Stimulated activated CD4-positive, alpha-beta T cell treated with anti-CD3 and anti-CD28 coated beads, Interleukin-15, amount 100 ng/mL, for 1 hour (primary cell): ENCODE measurements at places on chromosomes 5 and 9.

DNA sequence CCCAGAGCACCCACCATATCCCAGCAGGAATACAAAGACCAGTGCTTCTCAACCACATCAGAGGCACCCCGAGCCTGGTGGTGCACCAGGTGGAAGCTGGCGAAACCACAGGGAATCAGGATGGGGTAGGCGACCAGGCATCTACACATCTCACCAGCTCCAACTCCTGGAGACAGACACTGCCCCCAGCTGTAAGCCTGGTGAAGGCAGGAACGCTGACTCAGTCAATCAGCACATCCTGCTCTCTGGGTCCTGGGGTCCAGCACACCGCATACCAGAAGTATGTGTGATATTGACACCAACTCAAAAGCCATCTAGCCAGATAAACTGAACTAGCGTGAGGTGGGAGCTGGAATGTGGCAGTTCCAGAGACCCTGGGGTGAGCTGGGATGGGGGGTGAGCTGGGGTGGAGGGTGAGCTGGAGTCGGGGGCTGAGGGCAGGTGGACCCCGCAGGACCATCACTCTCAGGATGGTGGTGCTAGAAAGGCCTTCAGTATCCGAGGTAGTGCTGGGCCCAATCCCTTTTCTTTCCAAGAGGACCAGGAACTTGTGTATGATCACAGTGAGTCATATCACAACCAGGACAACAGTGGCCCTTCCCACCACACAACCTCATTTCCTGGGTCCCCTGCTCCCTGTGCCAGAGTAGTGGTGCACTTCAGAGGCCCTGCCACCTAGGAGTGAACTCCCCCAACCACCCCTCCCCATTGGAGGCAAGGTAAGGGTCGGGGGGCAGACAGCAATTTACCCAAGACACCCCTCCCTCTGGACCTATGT, 2.5 kb downstream of the DBN1 start:
- DNase-seq, result no peak

DNA sequence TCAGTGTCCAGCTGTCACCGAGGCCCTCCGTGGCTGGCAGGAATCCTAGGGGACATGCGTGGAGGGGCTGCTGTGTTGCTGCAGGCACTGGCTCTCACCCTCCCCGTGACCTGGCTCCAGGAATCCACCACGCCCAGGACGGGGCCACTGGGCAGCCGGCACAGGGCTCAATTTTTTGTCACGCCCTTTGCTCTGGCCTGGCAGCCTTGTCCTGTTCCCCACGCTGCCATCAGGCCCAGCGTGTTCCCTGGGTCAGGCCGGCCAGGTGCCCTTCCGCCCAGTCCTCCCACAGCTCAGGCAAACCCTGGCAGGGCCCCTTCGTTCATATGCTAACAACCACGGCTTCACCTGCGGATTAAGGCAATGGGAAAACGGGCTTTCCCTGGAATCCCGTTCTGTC, 37.3 kb downstream of the PROP1 start:
- DNase-seq, result no peak

- no peak for DNase-seq
Observed at GRCh38 chr5:150121448-150122157, 34.0 kb downstream of the PDGFRB start.

DNA sequence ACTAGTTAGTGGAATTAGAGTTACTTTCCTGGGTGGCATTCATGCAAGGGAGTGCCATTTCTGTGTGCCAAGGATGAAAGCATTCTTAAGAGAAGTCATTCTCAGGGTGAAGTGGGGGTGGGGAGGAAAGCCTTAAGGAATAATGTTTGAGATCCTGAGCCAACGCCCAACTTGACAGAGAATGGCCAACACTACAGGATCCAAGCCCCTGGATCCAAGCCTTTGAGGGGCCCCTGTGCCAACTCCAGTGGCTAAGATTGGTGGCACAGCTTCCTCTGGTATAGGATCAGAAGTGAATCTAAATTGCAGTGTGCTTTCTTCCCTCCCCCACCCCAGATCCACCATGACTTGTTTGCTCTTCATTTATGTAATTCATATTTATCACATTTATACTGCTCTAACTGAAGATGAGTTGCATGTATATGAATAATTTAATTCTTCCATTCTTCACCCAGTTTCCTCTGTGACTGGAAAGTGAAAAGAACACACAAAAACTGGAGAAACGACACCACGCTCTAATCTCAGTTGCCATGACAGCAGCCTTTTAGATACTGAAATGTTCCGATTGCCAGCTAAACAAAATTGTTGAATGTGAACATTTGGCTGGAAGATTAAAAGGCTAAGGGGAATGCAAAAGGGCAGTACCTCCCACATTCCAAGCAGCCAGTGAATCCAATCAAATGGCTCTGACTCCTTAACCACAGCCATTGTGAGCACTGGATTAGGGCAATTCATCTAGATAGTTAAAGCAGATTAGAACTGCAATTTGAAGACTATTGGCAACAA, 4.5 kb downstream of the ZNF608 start:
- no peak for DNase-seq

DNA sequence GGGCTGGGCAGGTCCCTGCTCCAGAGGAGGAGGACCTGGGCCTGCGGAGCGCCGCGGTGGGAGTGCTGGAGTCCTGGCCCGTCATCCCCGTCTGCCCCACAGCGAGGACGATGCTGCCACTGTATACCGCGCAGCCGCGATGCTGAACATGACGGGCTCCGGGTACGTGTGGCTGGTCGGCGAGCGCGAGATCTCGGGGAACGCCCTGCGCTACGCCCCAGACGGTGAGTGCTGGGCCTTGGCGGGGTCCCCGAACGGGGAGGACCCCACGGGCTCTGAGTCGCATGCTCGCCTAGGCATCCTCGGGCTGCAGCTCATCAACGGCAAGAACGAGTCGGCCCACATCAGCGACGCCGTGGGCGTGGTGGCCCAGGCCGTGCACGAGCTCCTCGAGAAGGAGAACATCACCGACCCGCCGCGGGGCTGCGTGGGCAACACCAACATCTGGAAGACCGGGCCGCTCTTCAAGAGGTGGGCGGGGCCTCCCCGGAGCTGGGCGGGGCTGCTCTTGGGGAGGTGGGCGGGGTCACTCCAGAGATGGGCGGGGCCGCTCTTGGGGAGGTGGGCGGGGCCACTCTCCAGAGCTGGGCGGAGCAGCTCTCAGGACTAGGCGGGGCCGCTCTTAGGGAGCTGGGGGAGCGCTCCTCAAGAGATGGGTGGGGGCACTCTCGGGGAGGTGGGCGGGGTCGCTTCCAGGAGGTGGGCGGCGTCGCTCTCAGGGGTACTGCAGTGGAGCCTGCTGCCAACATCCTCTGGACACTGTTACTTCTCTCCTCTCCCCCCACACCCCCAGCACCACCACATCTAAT, 13.1 kb downstream of the LRRC26 start:
- DNase-seq, result peak; percentile 52

DNA sequence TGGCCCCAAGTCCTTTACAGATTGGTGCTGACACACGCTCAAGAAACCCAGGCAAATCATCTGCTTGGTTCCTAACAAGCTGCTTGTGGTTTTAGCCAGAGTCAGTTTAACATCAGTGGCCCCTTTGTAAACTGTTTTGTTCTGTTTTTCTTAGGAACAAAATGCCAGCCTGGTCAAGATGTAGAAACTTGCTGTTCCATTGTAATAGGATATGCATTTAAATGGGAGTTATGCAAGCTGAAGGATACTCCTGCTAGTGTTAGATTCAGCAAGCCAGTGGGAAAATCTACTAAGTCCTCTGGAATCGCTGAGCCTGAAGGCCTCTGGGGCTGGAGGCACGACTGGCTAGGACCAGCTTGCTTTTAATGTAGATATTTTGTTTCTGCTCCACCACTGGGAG, 391.1 kb downstream of the TLE4 start:
- DNase-seq, result no peak

- no peak for DNase-seq
Observed at GRCh38 chr9:4510546-4511322, 20.5 kb downstream of the SLC1A1 start.

- DNase-seq, result no peak
Observed at GRCh38 chr5:55680353-55680752, 31.8 kb downstream of the SLC38A9 start.

- DNase-seq, result peak; percentile 28
Observed at GRCh38 chr5:75049456-75050351, 2.7 kb downstream of the GCNT4 start.

DNA sequence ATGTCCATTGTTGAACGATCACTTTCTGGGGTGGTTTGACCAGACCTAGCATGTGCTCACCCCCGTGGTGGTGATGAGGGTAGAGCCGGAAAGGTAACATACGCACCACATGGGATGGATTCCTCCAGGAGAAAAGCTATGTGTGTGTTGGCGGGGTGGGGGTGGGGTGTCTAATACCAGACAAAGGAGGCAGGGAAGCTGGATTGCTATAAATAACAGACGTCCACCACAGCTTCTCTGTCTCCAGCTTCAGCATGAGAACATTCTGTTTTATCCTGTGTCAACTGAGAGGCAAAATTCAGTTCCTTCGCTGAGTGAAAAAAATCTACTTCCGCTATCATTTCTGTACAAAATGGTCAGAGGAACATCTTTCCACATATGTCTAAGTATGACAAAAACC, 151.0 kb downstream of the PCSK1 start:
- no peak for DNase-seq

- no peak for DNase-seq
Observed at GRCh38 chr9:14250794-14251153, 63.2 kb downstream of the NFIB start.

- DNase-seq, result no peak
Observed at GRCh38 chr5:64859881-64860280, 91.2 kb downstream of the CWC27 start.

DNA sequence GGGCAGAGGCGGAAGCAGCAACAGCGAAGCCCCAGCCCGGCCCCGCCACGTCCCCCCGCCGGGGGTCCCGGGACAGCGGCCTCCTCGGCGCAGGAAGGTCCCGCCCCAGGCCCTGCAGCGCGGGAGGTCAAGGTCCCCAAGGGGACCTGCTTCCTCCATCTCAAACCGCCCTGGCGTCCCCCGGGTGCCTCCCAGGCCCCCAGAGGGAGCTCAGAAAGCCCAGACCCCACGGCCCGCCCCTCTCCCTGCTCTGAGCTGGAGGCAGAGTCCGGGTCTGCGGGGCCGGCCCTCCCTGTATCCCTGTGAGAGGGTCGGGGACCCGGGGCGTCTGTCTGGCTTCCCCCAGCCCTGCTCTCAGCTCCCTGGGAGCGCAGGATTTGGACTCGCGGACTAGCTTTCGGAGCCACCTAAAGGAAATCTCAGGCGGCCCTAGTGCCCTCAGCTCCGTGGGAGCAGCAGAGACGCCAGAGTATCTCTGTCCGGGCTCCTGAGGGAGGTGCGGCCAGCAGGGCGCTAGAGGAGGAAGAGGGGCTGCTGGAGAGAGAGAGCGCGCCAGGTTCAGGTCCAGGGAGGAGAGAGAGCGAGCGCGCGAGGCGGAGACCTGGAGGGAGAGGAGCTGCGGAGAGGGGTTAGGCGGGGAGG, 30.7 kb downstream of the EXOC3 start:
- no peak for DNase-seq

GRCh38 chr5:117455236-117456233, 880.9 kb upstream of the SEMA6A start:
- DNase-seq, result no peak

GRCh38 chr5:124997186-124997893, 250.9 kb upstream of the ZNF608 start:
- DNase-seq, result no peak

DNA sequence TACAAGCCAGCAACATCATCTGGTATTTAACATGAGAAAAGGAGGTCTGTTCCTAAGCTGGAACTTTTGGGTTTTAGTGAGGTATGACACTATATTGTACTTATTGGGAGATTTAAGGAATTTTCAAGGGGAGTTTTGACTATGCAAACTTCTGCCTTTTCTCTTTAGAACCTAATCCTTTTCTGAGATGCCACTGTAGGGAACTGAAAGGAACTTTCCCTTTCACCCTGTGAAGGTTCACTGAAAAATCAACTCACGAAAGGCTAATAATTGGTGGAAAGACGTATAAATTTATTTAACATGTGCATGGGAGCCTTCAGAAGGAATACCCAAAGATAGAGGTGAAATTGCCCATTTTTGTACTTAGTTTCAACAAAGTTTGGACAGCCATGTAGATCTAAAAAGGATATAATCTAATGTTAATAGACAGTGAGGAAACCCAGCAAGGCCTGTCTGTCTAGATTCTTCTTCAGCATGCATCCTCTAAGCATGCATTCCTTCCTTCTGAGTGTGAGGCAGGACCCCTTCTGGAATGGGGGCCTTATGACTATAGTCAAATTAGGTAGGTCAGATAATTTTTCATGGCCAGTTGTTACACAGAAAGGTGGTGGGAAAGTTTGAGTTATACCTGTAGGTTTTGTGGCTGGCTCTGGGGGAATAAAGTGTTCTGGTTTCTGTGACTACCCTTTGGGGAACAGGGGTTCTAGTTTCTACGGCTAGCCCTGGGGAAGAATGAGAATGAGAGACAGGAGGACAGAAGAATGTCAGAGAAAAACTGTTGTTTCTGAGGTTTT, 200.3 kb downstream of the C9orf152 start:
- no peak for DNase-seq

- DNase-seq, result no peak
Observed at GRCh38 chr5:154528005-154528594, 50.1 kb upstream of the HAND1 start.

GRCh38 chr5:179869641-179870402, 11.2 kb upstream of the MRNIP start:
- no peak for DNase-seq

DNA sequence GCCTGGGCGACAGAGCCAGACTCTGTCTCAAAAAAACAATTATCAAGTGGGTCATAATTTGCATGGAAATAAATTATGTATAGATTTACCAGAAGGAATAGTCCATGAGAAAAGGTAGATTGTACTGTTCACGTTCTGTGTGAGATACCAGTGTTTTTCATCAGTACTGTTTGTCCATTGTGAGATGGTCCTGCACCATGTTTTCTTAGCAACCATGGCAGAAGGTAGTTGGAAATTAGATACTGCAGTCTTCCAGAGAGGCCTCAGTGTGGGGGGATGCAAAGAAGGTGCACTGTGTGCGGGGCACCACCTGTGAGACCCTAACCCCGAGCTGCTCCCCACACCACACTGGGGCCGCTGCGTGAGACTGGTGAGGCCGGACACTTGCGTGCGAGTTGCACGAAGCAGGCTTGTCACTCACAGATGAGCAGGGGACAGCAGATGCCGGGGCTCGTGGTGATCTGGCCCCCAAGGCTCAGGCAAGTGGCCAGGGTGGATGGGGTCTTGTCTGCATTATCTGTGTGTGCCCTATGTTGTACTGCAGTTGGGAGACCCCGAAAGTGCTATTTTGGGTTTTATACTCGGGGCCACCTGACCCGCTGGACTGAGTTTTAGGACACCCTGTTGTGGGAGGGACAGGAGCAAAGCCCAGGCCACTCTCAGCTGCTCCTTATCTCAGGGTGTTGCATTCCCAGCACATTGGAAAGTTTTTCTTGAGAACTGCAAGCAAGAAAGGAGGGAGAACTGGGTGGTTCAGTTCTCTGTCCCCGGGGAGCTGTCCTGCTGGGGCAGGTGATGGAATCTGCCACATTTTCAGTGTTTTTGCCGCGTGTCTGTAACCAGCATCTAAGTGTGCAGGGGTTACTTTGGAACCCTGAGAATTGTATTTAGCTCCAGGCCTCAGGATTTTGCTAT, 61.9 kb downstream of the EHMT1 start:
- no peak for DNase-seq

DNA sequence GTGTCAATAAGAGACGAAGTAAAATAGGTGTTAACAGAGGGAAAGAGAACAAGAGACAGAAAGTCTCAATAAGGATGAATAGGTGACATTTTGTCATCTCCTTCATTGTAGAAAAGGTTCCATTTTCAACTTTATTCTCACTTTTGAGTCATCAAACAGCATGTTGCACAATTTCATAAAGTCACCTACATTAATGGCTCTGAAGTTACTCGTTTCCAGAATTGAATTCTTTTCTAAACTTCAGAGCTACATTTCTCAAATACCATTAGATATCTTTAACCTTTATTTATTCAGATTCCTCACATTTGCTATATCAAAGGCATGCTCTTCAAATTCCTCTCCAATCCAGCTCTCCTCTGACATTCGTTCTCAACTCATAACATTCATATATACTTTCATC, 13.1 kb downstream of the ADAMTS6 start:
- no peak for DNase-seq
